ENCODE measurements at places on chromosomes 16 and 17.

GRCh38 chr17:42971589-42971988, 7.3 kb upstream of the AARSD1 start:
- DNase-seq = no peak

DNA sequence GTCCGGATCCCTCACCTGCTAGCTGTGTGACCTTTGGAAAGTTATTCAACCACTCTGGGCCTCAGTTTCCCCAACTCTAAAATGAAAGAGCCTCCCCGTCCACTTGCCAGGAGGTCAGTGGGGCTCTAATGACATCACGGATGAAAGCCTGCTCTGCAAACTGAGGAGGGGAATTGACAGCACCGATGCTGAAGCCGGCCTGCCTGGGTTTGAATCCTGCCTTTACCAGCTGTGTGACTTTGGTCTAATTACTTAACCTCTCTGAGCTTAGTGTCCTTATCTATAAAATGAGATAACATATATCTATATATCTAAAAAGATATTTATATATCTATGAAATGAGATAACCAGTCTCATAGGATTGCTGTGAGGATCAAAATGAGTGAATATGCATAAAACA, 1.9 kb downstream of the STX1B start:
- no peak for DNase-seq

- DNase-seq = peak; percentile 87
Measured at GRCh38 chr17:77451894-77452852, 311.4 kb downstream of the SEC14L1 start.

GRCh38 chr17:81488276-81488860, 24.2 kb downstream of the ACTG1 start:
- no peak for DNase-seq

GRCh38 chr16:17162560-17162959, 308.2 kb downstream of the XYLT1 start:
- no peak for DNase-seq

GRCh38 chr16:4633910-4634635, 9.4 kb downstream of the MGRN1 start:
- DNase-seq = no peak

DNA sequence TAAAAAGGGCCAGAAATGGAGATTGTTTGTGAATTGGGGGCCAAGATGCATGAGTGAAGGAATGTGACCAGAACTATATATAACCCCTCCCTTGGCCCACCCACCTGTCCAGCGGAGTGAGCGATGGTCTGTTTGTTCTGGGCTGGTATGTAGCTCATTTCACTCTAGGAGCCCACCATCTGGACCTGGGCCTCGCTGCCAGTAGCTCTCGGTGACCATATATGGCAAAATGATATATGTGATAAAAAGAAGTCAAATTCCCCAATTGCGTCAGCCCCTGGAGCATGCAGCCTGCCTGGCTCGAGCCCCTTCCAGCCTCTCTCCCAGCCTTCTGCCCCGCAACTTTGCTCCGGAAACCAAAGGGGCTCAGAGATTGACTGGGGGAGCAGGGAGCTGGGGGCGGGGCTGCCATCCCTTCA, 47.3 kb downstream of the CCDC42 start:
- peak; percentile 94 for DNase-seq

GRCh38 chr16:85898521-85899442, at the start of gene IRF8:
Gene IRF8, plus strand, starts transcription at chr16:85899162. Its CDS starts 3,854 bp downstream, at chr16:85903016.
- DNase-seq = peak; percentile 70

DNA sequence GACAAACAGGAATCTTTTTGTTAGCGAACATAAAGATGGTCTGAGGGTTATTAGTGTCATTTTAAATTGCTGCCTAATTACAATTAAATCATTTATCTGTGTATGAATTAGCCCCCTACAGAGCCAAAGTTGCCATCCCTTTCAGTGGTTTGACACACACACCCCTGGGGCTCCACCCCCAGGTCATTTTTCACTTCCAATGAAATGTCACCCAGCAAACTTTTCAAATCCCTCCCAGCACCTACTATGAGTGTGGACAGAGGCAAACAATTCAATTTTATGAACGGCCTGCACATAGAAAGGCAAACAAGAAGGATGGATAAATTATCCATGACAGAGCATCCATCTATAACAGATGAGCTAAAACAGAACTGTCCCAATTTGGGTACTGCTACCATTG, 2.4 kb downstream of the MYH10 start:
- no peak for DNase-seq

- DNase-seq = no peak
Measured at GRCh38 chr17:60639019-60639330, 38.7 kb upstream of the BCAS3 start.

DNA sequence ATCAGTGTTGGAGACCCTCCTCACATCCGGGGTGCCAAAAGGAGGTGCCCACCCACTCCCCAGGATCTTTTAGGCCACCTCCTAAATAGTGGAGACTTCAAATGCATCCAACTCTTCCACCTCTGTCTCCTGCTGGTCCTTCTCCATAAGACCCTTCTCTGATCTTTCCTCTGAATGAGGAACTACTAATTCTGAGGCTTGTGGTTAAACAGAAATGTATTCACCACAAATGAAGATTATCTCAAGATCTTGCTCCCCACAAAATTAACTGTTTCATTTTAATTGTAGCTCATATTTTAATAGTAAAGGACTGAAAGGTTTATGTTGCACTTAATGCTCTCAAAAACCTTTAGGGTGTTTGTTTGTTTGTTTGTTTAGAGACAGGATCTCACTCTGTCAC, 34.1 kb downstream of the TLE7 start:
- no peak for DNase-seq

- DNase-seq = no peak
Measured at GRCh38 chr17:64117981-64118979, 11.7 kb downstream of the ERN1 start.

- DNase-seq = peak; percentile 33
Measured at GRCh38 chr17:40958086-40958953, 8.4 kb downstream of the KRT39 start.

- peak; percentile 89 for DNase-seq
Measured at GRCh38 chr17:73820686-73821448, 176.6 kb upstream of the SDK2 start.

DNA sequence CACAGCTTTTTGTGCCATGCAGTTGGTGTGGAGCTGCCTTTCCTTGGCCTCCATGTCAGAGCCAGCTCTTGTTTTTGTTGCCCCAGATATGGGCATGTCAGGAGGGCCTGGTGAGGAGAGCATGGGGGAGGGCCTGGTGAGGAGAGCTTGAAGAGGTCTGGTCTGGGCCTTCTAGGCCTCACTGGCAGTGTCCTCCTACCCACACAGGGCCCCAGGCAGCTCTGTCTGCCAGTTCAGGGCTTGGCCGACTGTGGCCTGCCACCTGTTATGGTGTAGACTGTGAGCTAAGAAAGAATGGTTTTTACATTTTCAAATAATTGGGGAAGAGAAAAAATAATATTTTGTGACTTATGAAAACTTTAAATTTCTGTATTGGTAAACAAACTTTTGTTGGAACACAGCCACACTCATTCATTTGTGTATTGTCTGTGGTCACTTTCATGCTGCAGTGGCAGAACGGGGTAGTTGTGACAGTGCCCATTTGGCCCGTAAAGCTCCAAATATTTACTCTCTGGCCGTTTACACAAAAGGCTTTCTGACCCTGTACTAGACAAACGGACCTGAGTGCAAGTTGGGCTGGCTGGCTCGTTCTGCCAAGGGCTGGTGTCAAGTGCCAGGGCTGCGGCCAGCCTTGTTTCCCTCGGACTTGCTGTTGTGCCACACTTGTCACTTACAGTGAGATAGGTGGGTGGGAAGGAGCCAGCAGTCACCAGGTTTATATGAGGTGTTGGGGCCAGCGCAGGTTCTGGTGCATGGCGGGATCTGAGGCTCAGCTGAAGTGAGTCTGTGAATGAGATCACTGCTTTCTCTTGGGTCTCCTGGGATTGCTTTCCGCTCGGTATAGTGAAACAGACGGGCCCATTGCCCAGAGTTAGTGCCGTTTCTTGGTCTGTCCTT, 18.2 kb downstream of the PGS1 start:
- DNase-seq = no peak

- DNase-seq = no peak
Measured at GRCh38 chr17:80868022-80868609, 123.5 kb upstream of the CHMP6 start.

GRCh38 chr16:69693916-69694315, 32.4 kb downstream of the NQO1 start:
- DNase-seq = no peak

DNA sequence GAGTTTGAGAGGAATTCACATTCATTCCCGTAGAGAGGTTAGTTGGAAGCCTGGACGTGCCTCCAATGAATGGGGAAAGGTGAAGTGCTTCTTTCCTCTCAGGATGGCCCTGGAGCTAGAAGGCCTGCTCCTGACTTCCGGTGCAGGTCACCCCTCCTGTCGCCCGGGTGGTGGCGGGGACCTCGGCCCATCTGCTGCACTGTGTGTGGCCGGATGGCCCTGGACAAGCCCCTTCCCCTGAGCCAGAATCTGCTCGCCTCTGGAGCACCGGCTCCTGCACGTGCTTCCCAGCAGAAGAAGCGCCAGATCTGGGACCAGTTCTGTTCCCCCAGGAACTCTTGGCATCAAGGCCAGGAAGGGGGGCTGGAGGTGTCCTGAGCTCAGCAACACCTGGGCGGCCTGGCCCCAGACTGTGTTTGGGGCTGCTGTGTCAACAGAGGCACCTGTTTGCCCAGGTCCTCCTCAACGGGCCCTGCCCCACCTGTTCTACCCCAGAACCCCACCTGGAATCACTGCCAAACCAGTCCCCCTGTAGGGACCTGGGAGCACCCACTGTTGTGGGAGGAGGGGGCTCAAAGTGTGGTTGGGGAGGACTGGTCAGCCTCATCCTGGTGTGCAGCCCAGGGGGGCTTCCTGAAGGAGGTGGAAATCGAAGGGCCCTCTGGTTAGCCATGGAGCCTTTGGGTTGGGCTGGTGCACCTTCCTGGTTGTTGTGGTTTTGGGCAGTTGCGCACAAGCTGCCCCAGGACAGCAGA, 5.1 kb upstream of the PERCC1 start:
- no peak for DNase-seq

DNA sequence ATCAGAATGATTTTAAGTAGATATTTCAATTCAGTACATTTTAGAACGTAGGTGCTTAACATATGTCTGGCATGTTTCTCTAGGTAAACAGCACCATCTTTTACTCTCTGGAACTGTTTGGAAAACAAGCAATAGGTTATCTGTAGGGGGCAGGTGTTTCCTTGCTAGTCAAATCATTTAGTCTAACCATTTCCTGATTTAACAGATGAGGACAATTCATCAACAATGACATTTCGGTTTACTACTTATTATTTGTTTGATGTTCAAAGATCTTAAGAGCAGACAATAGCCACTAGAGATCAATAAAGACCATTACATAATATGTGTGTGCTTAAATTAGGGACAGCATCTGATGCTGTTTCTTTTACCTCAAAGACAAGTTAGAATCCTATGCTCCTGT, 173.1 kb downstream of the CEP112 start:
- no peak for DNase-seq

DNA sequence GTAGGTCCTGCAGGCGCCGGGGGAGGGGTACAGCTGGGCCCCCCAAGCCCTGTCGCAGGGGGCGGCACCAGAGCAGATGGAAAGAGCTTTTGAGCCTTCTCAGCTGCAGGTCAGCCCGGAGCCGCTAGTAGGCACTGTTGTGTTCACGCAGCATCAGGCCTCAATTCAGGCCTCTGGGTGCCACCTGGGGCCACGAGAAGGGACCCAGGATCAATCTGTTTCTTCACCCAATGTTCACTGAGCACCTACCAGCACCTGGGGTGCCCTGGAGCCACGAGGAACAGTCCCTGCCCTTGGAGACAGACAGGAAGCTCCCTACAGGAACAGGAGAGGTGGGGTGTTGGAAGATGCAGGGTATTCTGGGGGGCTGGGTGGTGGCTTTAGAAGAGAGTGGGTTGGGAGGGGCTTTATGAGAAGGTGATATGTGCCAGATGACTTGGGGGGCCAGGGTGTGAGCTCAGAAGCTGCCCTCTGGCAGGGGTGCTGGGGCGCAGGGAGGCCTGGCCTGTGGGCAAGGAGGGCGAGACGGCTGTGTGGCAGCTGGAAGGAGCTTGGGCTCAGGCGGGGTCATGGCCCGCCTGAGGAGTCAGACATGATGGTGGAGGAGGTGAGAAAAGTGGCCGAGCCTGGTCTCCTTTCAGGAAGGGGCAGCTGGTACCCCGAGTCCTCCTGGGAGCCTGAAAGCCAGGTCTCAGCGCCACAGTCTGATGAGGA, 121.9 kb upstream of the GSE1 start:
- DNase-seq = peak; percentile 56

DNA sequence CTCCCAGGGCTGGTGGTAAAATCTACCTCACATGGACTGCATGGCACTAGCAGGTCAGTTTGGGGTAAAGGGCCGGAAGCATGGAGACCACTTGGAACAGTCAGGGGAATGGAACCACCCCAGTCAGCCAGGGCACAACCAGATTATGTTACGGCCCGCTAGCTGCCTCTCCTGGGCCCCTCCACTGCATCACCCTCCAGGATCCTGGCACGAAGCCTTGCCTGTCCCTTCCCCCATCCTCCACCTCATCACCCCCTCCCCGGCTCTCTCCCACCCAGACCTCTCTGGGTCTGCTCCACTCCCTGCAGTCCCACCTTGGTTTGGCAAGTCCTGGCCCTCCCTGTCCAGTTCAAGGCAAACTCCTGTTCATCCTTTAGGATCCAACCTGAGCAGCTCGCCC, 91.7 kb downstream of the CLEC16A start:
- no peak for DNase-seq

DNA sequence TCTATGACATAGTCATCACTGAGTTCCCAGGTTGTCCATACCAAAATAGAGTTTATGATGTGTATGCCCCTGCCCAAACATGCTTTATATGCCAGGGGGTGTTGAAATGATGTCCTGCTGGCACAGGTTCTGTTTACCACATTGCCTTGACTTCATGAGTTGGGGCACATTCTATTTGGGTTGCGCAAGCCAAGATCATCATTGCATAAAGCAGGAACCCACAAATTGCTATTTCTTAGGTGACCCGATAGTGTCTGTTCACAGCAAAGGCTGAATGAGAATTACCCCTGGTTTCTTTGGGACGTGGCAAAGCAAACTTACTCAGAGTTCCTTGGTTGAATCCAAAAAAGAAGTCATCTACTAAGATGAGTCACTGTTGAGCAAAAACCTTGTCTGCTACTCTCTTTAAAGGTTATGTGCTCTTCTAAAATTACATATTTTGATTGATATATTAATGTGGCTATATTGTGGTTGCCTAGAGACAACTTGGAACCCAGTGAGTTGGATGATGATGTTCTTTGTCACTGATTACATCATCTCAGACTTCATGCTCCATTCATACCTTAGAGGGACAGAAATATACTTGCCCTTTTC, 912.6 kb upstream of the SOX9 start:
- DNase-seq = no peak

GRCh38 chr17:70622368-70623260, 453.3 kb downstream of the KCNJ2 start:
- peak; percentile 68 for DNase-seq

DNA sequence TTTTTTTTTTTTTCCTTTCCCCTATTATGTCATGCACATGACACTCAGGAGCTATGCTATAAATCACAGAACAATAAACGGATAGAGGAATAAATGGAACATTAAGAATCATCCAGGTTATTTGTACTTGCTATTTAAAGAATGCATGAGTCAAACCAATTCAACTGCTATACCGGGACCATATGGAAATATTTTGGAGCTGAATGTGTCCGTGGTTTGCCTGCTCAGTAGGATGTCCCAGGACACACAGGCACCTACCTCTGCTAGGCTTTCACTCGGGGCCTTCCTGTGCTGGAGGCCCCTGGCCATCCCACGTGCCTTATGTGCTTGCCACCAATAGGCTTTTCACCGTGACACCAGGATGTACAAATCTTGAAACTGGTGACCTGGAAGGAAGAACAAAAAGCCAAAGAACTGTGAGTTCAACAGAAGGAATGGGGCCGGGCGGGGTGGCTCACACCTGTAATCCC, 15.3 kb upstream of the SEC14L1 start:
- DNase-seq = no peak
